Activated naive CD4-positive, alpha-beta T cell treated with anti-CD3 and anti-CD28 coated beads, Interleukin-2, amount 10 ng/mL, durations not matched to agents 7 days and 5 days (primary cell): ENCODE measurements at places on chromosomes 4 and X.

- DNase-seq: no peak
Measured at GRCh38 chr4:175996206-175996605, 69.4 kb upstream of the WDR17 start.

DNA sequence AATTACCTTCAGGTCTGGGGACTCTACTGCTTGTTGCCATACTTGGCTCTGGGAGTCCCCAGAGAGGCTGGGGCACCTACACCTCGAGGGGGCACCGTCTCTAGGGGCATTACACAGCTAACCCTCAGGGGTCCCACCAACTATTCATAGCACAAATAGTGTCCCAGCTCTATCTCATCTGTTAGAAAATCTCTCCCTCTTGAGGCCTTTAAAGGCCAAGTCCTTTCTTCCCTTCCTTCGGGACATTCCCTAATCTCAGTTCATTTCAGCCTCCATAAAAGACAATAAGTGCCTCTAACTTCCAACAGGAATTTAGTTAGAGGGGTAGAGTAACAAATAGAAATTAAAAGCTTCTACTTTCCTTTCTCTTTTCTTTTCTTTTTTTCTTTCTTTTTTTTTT is 55.8 kb upstream of the SORBS2 start:
- DNase-seq: no peak

- DNase-seq: no peak
Measured at GRCh38 chrX:110182362-110182761, 135.5 kb downstream of the AMMECR1 start.

DNA sequence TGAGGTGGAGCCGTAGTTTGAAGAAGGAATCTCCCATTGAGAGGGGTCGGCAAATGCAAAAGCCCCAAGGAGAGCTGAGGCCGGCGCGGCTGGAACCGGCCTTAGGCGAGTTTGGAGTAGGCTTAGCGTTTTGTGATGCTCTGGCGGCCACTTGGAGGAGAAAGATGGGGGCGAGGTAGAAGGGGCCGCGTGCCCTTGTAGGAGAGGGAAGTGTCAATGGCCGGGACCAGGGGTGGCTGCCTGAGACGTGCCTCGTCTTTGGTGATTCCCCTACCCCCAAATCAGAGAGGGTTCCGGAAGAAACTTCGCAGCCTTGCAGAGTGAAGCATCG is 11.7 kb downstream of the MSX1 start:
- DNase-seq: no peak

- DNase-seq: peak; percentile 75
Measured at GRCh38 chr4:7335344-7336066, 99.2 kb downstream of the PSAPL1 start.

DNA sequence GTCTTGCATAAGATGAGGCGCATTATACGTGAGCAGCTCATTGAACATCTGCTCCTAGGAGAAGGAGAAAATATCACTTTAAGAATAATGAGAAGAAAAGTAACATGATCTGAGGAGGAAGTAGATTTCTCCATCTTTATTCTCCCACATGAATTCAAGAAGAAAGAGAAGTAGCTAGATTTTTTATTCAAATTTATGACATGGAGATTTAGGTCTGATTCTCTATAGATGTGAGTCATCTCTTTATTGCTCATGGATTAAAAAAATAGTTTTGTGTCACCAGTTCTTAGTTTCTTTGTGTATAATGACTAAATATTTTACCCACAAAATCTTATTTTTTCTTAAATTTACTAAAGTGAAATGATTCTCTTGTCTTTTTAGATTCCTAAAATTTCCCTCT is 40.4 kb downstream of the HPGDS start:
- DNase-seq: no peak

DNA sequence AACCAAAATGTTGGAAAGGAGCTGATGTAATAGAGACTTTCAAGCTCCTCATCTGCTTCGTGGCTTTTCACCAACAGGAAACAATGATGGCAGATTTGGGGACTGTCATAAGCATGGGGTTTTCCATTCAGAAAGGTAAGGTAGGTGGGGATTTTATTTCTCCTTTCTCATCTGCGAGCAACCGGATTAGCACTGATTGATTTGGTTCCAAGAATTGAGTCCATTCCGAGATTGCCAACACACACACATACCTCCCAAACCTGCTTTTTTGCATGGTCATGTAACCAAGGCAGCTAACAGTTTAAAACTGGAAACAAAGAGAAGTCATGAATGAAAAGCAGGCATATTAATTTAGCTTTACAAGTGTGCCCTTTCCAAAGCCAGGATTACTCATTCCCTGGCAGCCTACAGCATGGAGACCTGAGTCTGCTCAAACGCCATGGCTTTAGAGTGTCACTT is 63.0 kb upstream of the LNX1 start:
- no peak for DNase-seq

DNA sequence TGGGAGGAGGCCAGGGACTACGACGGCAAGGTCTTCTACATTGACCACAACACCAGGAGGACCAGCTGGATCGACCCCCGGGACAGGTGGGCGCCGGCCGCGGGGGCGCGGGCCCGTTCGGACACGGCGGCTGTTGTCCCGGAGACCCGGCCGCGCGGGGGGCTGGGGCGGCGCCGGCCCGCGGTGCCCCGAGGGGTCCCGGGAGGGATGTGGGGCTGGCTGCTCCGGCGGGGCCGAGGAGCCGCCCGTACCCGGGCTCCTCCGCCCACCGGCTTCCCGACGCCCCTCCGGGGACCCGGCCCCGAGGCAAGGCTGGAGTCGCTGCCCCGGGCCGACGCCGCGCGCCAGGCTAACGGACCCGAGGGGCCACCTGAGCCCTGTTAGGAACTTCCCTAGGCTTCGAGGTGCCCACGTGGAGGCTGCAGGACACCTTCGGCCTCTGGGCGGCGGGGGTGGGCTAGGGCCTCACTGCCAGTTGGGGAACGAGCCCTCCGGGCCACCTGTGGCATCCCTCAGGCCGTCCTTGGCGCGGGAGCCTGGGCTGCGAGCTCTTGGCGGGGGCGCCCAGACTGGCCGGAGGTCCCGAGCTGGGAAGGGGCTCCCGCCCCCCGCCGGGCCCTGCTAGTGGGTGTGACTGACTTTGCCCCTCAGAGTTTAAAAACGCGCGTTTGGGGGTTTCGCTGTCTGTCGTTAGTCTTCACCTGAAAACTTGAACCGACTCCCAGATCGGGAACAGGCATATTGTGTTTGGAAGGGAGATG is 660 bp downstream of the WWC2 start:
- peak; percentile 27 for DNase-seq

DNA sequence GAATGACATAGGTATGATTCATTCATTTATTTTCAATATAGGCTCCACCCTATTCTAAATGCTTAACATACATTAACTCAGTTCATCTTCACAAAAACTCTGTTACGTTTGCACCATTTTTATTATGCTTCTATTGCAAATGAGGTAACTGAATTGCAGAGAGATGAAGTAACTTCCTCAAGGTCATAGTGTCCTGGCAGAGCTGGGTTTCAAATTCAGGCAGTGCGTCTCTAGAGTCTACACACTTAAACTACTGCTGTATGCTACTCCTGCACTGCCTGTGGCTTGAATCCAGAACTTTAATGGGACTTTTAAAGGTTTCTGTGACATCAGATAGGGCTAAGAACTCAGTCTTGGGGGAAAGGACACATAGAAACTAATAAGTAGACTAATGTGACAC is 413.4 kb downstream of the UBE2NL start:
- DNase-seq: no peak

- no peak for DNase-seq
Measured at GRCh38 chr4:617644-618641, 7.4 kb upstream of the PDE6B start.

GRCh38 chrX:131046596-131046995 is 11.6 kb upstream of the ARHGAP36 start:
- DNase-seq: no peak

- no peak for DNase-seq
Measured at GRCh38 chr4:15971068-15971801, 8.3 kb upstream of the FGFBP2 start.

GRCh38 chr4:126727461-126727860 is 905.3 kb upstream of the INTU start:
- DNase-seq: no peak

DNA sequence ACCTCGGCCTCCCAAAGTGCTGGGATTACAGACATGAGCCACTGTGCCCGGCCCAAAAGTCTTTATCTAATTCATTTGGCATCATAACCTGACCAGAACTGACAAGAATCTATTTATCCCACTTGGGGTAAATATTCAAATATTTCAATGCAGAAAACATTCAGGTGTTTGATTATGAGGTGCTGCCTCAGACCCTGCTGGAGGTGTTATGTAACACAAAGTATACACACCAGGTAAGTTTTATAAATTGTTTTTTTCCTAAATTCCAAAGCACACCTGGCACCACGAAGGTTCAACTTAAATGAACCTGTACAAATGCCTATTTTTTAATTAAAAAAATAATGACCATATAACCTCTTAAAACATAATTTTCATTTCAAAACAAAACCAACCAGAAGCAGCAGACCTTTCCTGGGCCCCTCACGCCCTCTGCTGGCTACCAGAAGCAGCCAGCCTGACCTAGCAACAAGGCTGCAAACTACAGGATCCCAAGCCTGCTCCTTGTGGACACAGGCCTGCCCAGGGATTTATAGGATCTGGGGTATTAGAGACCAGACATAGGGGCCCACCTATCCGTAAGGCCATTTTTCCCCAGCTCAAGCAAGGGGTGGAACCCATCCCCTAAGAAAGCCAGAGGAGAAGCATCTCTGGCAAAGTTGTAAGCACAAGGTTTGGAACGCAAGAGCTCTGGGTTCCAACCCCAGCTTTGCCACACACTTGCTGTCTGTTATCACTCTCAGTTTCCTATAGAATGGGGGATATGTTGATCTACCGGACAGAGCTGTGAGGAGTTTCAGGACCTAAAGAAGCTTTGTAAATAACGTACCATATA is 11.7 kb downstream of the OTUD5 start:
- DNase-seq: peak; percentile 66

DNA sequence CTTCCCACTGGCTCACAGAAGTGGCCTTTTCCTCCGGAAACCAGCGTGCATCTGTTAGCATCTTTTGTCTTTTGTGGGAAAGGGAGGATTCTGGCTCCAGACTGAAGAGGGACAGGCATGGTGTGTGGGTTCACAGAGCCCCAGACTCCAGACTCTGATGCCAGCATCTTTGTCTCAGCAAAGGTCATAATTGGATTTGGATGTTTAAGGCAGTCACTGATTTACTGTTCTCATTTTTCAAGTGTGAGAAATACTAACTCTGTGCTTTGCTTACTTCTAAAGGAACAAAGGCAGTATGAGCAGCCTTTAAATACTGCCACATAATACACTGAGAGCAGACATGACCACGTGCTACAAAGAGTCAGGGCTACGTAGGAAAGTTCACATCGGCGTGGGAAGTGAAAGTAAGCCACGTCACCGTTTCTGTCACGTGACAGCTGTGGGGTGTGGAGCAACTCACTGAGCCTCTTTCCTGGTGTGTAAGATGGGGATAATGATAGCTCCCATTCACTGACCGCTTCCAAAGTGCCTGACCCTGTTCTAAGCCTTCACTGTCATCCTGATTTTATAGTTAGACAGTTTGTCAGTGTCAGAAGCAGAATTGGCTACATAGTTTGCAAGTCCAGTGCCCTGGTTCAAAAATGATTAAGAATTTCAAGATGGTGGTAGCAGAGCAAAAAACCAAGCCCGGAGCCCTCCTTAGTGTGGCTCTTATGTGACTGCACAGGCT is 24.8 kb upstream of the TMSB4X start:
- peak; percentile 89 for DNase-seq

- no peak for DNase-seq
Measured at GRCh38 chr4:41472081-41472480, 65.9 kb upstream of the LIMCH1 start.

DNA sequence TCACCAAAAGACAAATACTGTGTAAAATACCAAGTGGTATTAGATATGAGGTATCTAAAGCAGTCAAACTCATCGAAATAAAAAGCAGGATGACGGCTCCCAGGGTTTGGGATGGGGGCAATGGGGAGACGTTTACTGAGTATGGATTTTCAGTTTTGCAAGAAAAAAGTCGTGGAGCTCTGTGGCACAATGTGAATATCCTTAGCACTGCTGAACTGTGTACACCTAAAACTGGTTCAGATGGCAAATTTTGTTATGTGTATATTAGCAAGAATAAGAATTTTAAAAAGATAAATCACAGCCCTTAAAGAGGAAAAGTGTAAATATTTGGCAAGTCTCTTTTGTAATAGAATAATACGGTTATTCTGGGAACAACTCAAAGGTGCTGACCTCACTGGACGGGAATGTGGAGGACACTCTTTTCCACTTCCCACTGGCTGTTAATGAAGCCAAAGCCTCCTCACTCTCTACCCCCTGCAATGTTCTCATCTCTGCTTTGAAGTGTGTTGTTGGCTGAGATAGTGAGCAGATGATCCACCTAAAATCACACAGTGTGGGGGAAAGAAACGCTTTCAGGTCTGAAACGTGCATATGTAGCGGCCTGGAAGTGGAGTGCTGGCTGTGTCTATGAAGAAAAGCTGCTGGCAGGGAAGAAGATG is 49.2 kb downstream of the SEL1L3 start:
- no peak for DNase-seq

GRCh38 chr4:1720163-1720983 is 750 bp downstream of the TMEM129 start:
- peak; percentile 63 for DNase-seq

- DNase-seq: no peak
Measured at GRCh38 chr4:80610845-80611677, 275.5 kb downstream of the CFAP299 start.

GRCh38 chr4:38800366-38800765 is 4.2 kb downstream of the TLR1 start:
- no peak for DNase-seq

DNA sequence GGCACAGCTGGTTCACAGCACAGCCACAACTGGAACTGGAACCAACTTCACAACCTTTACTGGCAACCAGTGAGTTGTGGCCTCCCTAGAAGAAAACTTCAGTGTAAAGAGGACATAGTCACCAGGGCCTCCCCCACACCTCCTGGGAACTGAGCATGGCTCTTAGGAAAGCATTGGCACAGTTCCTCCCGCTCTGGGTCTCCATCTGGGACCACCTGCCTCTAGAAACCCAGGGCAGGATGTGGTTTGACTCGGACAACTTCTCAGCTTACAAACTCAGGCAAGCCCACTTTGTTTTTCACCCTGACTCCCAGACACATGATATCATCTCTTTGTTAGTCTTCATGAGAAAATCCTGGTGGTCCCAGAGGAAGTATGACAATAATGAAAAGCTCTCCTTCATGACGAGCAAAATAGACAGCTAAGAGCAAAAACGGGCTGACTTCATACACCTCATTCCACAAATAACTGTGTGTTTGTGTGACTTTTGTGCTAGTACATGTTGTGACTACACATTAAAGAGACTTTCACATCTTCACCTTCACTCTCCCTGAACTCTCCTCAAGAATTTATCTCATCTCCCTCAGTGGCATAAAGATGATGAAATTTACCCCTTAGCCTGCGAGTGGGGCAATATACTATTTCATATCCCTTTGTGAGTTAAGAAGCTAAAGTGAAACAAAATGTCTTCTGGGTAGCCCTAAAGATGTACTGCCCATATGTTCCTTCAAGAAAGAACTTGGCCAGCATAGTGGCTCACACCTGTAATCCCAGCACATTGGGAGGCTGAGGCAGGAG is 75.4 kb downstream of the SH3KBP1 start:
- no peak for DNase-seq
